ENCODE measurements at places on chromosomes 7 and 10.
A peak's percentile ranks its signal among the peaks of the same experiment; 100 is the strongest.

GRCh38 chr7:87219545-87220025, at the start of gene TMEM243:
TMEM243 (minus strand) TSS chr7:87219732; CDS start chr7:87219503, 229 bp downstream.
- peak; percentile 68 for DNase-seq

DNA sequence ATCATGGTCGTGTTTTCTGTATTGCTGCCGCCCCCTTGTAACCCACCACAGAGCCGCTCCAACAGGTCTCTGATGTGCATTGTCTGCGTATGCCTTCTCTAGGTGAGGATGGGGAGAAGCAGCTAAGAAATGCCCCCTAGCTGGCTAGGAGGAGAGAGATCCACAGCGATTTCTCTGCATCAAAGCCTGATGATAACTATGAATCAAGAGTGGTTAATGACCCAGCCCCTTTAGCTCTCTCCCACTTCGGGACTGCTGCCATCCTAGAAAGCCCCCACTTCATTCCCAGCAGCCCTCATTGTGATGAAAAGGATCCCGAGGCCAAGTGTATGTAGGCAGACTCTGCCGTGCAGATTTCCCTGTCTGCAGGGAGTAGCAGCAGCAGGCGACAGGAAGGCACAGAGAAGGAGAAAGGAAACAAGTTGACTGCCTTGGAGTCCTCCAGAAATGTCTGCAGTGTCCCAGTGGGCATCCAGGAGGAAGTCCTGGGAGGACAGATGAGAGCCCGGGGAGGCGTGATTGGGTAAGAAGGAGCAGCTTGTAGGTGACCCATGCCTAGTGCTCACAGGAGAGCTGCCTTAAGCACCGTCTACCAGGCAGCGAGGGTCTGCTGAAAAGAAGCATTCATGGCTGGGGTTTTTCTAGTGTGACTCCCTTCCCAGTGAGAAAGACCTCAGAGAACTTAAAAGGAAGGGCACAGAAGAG, 2.9 kb downstream of the PLXNA4 start:
- DNase-seq: no peak

DNA sequence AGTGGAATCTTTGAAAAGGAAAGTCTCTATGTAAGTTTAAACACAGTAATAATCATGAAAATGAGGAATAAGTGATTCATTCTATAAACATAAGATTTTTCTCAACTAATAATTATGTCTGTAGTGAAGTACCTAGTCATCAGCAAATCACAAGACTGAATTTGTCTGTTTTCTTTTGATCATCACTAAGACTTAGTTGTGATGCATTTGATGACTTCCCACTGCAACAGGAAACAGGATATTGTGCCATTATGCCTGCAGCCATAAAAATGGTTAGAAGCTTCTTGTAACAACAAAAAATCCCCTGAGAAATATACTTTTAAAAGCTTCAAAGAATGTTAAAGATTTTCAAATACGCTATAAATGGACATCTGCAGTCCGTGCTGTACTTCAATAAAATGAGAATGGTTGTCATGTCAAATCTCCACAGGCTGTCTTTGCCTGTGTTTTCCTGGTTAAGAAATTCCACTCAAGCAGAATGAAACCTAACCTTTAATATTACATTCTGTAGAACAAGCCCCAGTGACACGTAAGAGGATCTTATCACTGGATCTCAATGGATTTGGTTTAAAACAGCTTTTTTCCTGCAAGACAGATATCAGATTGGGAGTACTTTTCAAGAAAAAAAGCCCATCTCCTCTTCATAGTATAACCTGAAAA, 1262.3 kb upstream of the PHF14 start:
- no peak for DNase-seq

- peak; percentile 42 for DNase-seq
Measured at GRCh38 chr7:134941952-134942351, 44.4 kb upstream of the AGBL3 start.

DNA sequence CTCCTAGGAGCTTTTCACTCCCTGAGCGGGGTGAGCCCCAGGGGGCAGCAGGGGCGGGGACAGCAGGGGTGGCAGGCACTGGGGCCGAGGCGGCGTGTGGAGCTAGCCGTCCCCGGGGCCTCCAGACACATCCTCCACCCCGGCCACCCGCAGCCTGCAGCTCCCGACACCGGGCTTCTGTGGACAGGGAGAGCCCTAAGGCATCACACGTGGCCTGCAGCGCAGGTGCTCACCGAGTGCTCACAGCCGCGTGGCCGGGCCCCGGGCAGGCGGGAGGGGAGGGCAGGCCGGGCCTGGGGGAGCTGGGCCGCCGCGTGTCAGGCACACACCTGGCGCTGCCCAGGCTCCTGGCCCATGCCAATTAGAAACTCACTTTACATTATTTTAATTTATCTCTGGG, 51.4 kb downstream of the MICALL2 start:
- DNase-seq: no peak

GRCh38 chr10:108616559-108617285, 1306.6 kb downstream of the XPNPEP1 start:
- no peak for DNase-seq

DNA sequence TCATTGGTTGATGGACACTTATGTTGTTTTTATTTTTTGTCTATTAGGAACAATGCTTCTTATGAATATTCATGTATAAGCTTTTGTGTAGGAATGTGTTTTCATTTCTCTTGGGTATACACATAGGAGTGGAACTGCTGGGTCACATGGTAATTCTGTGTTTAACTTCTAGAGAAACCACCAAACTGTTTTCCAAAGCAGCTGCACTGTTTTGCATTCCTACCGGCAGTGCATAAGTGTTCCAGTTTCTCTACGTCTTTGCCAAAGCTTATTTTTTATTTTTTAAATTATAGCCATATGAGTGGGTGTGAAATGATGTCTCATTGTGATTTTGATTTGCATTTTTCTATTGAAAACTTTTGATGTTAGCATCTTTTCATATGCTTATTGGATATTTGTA, 51.3 kb downstream of the ADK start:
- DNase-seq: peak; percentile 43

DNA sequence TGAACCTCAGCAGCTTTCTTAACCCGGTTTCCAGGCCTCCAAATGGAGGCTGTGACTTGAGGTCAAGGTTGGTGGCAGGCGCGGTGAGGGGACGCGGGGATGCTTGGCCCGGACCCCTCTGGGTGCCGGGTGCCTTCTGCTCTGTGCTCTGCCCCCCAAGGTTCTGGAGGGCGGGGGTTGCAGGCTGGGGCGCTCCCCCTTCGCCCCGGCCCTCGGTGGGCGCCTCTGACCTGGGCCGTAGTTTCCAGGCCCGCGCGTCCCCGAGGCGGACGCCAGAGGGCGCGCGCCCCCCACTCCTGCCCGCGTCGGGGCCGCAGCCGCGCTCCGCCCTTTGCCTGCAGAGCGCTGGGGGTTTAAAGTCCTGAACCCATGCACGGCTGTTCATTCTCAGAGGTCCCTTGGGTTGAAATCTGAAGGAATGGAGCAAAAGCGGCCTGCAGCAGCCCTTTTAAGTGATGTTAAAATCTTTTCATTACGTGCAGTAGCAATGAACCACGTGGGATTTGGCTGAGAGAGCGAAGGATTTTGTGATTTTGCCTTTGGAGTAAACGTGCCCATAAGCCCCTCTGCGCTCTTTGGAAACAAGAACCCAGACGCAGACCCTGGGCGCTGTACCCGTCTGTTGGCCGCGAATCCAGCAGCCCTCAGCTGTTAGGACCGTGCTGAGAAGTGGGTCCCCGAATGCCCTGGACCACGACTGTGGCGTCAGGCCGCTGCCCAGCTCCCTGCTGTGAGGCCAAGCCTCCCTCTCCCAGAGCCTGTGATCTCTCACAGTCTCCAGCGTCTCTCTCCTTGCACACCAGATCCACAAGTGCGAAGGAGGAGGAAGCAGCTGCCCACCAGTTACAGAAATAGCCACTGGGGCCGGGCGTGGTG, 135.0 kb downstream of the ACTR3B start:
- DNase-seq: no peak

DNA sequence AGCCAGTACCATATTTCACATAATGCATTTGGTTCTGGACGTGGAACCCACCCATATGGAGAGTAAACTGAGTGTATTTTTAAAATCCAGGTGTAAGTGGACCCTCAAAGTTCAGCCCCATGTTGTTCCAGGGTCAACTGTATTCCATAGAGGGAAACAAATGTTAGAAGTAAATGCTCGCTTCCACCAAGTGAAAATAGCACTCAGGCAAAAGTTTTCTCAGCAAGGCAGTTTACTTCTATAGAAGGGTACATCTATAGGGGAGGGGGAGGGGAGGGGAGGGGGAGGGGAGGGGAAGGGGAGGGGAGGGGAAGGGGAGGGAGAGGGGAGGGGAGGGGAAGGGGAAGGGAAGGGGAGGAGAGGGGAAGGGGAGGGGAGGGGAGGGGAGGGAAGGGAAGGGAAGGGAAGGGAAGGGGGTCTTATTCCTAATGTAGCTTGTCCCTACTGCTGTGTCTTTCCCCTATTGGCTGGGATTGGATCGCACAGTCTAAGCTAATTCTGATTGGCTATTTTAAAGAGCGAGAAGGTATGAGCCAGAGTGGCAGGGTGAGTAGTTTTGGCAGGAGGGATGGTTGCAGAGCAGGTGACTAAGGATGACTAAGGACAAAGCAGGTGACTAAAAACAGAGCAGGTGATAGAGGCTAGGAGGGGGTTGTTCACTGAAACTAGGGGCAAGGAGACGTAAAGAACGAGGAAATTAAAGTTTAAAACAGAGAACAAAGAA, 29.1 kb downstream of the GARIN1A start:
- no peak for DNase-seq

DNA sequence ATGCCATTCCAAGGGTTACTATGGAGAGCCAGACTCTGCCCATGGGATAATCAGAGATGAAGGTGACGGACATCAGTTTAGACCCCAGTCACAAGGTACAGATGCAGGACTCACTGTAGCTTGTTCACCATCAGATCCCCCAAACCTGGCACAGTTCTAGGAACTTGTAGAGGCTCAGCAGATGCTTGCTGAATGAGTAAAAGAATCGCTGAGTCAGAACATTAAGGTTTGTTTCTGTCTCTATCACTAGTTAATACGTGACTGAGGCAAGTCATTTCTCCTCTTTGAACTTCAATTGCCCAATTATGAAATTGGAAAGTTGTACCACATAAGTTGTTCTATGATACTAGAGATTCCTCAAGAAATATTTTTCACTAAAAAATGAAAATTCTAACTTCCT, 65.1 kb downstream of the PPP1R3C start:
- DNase-seq: peak; percentile 33

- DNase-seq: no peak
Measured at GRCh38 chr10:115895166-115895565, 377.8 kb downstream of the GFRA1 start.

DNA sequence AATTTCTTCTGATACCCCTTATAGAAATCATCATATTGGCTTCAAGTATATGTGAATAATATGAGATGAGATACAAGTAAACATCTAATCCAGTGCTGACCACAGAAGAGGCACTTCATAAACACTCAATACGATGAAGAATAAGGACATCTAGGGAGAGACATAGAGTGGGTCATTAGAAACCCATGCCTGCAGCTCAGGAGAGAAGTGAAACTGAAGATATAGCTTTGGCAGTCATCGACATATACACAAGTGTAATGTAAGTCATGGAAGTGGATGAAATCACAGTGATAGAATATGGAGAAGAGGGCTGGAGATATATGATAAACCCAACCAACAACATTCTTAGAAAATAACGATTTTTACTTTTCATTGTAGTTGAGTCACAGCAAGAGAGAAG, 665.0 kb downstream of the PARD3 start:
- no peak for DNase-seq

Data from AG10803 (cell line).